ENCODE measurements at places on chromosomes 4 and X. TPM values are rescaled to one million over a fixed set of nuclear protein-coding genes. Genes with fewer than 3 reads are reported as not detected.

GRCh38 chrX:47321823-47322371 lies 48.5 kb upstream of the ZNF157 start:
- DNase-seq = no peak

- DNase-seq = peak; percentile 62
These were observed 24.0 kb downstream of the CYTL1 start for GRCh38 chr4:4995103-4995907.

DNA sequence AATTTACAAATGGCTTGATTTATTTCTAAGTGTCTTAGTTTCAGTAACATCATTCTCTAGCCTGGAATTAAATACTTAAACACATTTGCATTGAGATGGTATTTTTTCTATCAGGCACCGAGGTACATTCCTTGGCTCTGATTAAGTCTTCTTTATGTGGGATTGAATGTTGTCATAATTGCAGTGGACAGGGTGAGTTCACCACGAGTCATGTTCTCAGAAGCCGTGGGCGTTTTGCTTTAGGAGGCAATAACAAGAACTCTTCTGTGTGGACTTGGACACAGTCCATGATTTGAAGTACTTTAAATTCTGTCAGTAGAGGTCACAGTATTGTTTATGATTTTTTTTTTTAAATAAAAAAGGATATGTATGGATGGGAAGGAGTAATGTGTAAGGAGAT lies 57.1 kb upstream of the EFHC2 start:
- DNase-seq = peak; percentile 62

DNA sequence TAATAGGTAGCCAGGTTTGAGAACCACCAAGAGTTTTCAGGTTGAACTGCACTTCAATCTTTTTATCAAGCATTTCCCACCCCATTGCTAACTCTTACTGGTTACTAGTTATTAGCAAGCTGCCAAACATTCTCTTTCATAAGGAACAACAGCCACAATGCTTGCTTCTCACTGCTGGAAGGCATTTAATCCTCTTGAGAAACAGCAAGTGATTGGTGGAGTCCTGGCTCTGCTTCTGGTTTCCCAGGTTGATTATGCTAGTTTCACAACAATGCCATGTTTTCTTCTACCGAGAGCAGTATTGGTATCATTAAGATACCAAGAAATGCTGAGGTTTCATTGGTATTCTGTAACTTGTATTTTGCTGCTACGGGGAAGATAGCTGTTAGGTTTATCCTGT lies 32.2 kb upstream of the TXLNG start:
- DNase-seq = no peak

GRCh38 chrX:114532111-114532805 lies 51.6 kb upstream of the HTR2C start:
- no peak for DNase-seq

GRCh38 chr4:130077275-130077674 lies 981.3 kb downstream of the C4orf33 start:
- DNase-seq = no peak

SCFD2 gene
- 14.3 TPM for total RNA-seq

DNA sequence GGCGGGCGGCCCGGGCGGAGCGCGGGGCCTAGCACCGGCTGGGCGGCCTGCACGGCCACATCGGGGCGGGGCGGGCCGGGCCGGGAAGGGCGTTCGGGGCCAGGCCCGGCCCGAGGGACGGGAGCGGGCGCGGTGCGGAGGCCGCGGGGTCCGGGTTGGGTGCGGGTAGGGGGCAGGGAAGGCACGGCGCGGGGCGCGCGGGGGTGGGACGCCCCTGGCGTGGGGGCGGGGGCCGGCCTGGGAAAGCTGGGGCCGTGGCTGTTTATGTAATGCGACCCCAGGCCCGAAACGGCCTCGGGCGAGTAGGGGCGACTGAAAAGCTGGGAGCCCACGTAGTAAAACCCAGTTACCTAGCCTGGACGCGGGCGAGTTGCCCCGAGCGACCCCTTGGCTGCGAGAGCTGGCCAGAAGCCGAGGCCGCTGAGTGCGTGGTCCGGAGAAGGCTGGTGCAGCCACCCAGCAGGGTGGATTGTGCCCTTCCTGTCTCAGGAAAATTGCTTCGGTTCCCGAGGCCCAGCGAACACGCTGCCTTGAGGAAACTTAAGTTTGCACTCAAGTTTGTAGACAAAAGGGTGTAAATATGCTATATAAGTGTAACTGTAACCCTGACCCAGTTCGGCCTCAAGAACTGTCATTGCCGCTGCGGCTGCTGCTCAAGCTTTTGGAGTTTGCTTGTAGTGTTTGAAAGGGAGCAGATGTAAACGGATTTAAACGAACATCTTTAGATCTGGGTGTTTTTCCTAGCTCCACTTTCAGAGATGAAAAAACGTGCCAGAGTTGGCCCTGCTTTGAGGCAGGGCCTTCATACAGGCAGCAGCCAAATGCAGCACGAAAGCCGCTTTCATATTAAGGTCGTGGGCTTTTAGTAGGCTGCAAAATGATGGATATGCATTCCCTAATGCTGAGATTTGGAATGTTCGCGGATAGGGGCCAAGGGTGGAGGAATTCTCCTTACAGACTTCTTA lies 674 bp downstream of the SEC24B start:
- DNase-seq = peak; percentile 24

- no peak for DNase-seq
These were observed 361.1 kb upstream of the BOD1L1 start for GRCh38 chr4:13988353-13989305.

DNA sequence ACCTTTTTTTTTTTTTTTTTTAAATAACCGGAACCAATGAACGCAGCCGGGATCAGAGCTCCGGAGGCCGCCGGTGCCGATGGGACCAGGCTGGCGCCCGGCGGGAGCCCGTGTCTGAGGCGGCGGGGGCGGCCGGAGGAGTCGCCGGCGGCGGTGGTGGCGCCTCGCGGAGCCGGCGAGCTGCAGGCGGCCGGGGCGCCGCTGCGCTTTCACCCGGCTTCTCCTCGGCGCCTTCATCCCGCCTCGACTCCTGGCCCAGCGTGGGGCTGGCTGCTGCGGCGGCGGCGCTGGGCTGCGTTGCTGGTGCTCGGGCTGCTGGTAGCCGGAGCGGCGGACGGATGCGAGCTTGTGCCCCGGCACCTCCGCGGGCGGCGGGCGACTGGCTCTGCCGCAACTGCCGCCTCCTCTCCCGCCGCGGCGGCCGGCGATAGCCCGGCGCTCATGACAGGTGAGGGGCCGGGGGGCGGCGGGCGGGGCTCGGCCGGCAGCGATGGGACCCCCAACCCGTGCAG lies 337 bp downstream of the STIM2 start:
- DNase-seq = peak; percentile 54

DNA sequence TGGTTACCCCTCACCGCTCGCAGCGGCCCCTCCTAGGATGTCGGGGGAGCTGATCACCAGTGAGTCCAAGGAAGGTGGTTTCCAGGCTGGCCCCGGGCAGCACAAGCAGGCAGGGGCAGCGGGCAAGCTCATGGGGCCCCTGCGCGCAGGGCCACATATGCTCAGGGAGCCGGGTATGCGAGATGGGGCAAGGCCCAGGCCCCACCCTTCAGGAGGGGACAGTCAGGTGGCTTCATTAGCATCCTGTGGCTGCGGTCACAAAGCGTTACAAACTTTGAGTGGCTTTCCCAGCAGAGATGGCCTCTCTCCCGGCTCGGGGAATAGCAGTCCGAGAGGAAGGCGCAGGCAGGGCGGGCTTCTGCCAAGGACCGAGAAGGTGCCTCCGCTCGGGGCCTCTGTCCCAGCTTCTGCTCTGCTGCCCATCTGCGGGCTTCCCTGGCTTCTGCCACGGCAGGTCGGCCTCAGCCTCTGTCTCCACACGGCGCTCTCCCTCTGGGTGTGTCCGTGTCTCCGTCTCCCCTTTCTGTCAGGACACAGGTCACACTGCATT lies 13.5 kb downstream of the ABCD1 start:
- DNase-seq = no peak

DNA sequence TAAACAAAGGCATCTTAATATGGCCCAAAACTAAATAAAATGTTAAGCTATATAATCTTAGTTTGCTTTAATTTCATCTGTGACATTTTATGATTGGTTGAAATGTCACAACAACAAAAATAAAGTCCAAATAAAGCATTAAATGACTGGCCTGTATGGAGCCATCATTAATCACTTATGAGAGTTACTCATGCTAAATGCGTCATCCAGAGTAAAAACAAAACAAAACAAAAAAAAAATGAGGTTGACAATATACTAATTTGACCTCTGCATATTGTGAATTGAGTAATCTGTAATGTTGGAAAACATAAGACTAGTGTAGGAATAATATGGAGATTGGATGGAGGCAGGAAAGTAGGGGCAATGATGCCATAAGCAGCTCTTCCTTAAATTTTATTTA lies 139.7 kb downstream of the MAPK10 start:
- DNase-seq = no peak

GPR173 gene
- total RNA-seq = 0.05 TPM

PABPC5 gene
- total RNA-seq = not detected

PSAPL1 gene
- not detected for total RNA-seq

PGAM4 gene
- 1.2 TPM for total RNA-seq

DNA sequence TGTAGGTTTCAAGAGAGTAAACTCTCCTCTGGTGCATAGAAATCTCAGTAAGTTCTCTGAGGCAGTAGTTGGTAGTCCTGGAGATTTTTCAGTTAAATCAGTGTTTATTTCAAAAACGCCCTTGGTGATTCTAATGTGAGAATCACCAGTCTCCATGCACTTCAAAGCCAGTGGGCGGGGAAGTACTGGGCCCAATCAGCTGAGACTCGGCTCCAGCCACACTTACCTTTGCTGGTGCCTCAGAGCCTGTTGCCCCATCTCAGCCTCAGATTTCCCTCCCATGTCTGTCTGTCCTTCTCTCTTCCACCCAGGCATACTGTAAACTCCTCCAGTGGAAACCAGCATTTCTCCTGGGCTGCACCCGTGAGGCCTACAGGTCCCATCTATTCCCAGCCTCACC lies 7.4 kb upstream of the MGST2 start:
- peak; percentile 44 for DNase-seq
